Stimulated activated CD4-positive, alpha-beta T cell treated with anti-CD3 and anti-CD28 coated beads, TNF-alpha, amount 100 ng/mL, for 1 hour (primary cell): ENCODE measurements at places on chromosomes 2 and 18.

DNA sequence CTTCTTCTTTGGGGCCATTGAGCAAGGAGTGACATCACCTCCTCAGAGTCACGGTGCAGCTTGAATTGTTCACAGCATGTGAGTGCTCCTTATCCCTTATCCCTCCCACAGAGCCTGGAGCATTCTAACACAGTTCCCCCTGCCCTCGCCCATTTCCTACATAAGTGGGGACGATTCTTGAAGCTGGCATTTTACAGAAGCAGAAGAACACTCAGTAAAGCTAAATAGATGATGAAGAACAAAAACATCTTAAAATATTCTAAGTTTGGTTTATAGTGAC lies 135.8 kb upstream of the APCDD1 start:
- no peak for DNase-seq

GRCh38 chr2:198279026-198279425 lies 474.6 kb downstream of the PLCL1 start:
- no peak for DNase-seq

- DNase-seq, result no peak
Observed at GRCh38 chr18:73674125-73674865, 473.3 kb downstream of the FBXO15 start.

GRCh38 chr2:120738786-120739437 lies 3.2 kb downstream of the GLI2 start:
- no peak for DNase-seq

GRCh38 chr18:43642727-43643330 lies 365.5 kb upstream of the SYT4 start:
- no peak for DNase-seq

- DNase-seq, result no peak
Observed at GRCh38 chr18:70416496-70416895, 127.7 kb downstream of the SOCS6 start.

GRCh38 chr2:80852808-80853139 lies 548.2 kb upstream of the LRRTM1 start:
- no peak for DNase-seq

- no peak for DNase-seq
Observed at GRCh38 chr18:7927119-7927518, 360.0 kb downstream of the PTPRM start.

DNA sequence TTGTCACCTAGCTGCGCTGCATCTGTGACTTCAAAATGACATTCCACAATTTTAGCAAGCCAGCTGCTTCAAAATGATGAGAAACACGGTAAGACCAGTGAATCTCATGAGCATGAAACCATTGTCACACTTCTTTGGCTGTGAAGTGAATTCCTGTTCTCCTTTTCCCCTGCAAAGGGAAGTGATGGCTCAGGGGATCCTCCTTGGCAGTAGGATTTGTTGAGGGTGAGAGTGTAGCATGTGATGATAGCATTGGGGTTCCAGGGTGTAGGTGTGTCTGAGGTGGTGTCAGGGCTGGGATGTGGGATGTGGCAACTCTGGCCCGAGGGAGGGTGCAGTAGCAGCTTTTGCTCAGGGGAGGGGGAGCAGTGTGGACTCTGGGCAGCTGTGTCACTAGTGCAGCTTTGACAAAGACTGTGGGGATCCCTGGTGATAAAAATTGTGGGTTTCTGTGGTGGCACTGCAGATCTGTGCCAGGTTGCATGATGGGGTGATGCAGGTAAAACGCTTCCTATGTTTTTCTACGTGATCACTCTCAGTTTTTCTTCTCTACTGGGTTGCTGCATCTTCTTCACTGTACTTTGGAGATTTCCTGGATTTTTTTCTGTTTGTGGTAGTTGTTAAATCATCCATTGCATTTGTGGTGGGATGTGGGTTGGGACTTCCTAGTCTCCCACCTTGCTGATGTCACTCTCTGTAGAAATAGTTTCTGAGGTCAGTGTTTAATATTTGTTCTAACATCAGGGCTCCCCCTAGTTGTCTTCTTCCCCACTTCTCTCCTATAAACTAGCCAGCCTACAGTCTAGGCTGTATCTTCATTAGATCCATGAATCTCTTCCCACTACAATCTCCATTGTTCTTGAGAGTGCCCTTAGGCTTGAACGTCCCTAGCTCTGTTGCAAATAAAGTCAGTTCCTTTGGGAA lies 107.0 kb downstream of the ACTR3 start:
- no peak for DNase-seq

DNA sequence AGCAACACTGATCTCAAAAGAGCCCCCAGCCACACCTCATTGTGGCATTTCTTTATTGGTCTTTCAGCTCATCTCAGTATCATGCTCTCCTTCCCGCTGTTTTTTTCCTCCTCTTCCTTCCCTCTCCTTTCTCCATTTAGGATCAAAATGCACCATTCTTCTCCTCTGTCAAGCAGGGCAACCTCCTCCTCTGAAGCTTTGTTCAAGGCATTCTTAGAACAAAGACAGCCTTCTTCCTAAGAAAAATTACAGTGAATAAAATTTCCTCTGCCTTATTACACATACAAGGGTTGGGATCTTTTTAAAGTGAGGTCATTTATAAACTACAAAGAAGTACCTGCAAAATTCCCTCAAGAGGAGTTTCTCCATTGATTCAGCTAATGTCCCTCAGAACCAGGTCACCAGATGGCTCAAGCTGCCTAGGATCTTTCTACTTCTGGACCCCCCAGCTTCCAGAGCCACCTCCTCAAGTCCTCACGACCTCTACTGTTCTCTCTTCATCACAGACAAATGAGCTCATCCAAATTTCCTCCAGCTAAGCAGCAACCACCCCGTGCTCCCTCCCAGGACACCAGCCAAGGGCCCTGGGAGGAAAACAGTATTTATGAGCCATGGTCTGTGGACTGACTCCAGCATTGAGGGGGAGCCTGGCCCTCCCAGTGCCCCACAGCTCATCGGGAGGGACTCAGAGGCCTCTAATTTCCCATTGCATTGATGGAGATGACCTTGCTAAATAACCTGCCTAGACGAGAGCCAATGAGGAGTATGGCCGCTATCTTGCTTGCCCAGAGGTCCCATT lies 18.0 kb downstream of the SFXN5 start:
- no peak for DNase-seq

- no peak for DNase-seq
Observed at GRCh38 chr2:180374502-180375281, 367.6 kb upstream of the CWC22 start.

DNA sequence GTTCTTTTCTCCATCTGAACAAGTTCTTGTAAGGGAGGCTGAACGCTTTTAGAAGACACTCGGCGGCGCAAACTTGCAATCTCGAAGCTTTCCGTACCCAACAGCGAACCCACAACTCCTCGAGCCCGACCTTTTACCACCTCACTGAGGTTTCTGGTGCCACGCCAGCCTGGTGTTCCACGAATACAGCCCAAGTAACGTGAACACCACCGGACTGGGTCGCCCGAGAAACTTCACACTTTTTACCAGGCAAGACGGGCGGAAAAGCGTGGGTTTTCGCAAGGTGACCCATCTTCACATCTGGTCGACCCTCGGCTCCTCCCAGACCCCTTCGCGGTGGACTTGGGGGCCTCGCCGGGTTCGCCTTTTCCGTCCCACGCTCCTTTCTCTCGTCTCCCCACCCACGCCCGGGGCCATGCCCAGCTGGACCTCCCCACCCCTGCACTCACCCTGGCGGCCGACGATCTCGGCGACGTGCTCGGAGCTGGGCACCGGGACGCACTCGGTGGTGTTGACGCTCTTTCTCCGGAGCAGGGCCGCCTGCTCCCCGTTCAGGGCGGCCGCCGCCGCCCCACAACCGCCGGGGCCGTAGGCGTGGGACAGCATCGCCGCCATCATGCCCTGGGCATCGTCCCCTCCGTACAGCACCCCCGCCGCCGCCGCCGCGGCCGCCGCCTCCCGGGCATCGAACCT lies 1.2 kb downstream of the MEX3C start:
- no peak for DNase-seq

DNA sequence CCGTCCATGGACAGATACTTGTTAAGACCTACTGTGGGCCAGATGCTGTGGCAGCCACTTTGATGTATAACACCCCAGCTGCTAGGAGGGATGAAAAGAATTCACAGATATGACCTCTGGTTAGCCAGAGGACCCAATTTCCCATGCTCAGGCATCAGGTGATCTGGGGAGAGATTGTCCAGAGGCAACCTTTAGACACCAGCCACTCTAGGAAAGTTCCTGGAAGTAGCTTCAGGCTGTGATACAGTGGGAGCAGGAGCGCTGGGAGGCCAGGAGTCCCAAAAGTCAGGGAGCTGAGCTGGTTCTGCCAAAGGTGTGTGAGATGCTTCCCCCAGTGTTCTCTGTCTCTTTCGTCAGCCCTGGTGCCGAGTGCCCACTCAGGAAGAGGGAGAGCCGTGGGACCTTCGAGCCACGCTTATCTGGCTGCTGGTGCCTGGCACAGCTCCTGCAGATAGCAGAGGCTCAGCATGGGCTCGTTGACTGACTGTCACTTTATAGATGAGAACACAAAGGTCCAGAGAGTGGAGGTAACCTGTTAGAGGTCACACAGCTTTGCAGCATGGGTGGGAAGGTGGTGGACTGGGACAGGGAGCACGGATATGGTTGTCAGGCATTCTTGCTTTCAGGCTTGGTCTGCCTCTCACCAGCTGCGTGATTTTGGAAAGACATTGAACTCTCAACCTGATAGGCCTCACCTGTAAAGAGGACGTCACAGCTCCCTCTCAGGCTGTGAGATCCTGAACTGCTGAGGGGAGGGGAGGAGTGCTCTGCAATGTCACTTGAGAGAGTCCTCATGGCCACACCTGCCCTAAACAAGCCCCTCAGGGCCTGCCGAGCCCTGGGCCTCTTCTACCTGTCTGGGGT lies 7.8 kb upstream of the RALB start:
- DNase-seq, result no peak

- DNase-seq, result no peak
Observed at GRCh38 chr2:238690511-238690910, 157.4 kb upstream of the TWIST2 start.

DNA sequence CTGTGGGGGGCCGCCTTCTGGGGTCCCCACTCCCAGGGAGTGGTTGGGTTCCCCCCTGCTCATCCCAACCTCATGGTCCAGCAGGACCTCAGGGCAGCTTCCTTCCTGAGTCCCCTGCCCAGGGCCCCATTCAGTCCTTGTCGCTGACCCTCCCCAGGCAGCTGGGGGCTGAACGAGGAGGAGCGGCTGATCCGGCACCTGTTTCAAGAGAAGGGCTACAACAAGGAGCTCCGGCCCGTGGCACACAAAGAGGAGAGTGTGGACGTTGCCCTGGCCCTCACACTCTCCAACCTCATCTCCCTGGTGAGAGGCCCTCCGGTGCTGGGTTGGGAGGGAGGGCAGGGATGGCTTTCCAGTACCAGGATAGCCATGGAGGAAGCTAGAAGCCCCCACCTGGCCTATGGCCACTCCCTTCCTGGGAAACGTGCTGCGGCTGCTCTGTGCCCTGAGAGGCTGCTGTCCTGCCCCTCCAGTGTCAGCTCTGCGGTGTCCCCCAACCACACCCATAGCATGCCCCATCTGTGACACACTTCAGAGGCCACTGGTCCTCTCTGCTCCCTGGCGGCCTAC lies 497 bp downstream of the CHRND start:
- DNase-seq, result no peak

- no peak for DNase-seq
Observed at GRCh38 chr2:232076272-232076671, 114.8 kb downstream of the DIS3L2 start.

DNA sequence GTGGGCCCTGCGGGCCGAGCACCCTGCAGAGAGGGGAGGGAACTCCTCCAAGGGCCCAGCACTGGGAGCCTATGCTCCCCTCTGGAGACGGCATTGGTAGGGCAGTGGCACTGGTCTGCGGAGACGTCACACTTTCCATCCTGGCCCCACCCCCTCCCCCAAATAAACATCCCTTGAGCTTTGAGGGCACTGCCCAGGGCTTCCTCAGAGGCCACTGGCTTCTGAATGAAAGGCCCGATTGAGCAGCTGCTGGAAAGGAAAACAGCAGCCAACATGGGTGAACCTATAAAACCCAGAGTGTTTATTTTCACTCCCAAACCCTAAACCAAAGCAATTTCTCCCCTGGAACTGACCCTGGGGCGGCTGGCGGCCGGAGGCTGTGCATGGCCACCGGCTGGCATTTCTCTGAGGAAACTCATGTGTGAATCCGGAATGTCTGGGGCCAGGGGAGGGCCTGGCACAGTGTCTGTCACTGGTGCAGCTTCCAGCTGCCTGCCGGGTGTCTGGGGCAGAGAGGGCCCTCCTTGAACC lies 138.9 kb downstream of the DYSF start:
- no peak for DNase-seq

DNA sequence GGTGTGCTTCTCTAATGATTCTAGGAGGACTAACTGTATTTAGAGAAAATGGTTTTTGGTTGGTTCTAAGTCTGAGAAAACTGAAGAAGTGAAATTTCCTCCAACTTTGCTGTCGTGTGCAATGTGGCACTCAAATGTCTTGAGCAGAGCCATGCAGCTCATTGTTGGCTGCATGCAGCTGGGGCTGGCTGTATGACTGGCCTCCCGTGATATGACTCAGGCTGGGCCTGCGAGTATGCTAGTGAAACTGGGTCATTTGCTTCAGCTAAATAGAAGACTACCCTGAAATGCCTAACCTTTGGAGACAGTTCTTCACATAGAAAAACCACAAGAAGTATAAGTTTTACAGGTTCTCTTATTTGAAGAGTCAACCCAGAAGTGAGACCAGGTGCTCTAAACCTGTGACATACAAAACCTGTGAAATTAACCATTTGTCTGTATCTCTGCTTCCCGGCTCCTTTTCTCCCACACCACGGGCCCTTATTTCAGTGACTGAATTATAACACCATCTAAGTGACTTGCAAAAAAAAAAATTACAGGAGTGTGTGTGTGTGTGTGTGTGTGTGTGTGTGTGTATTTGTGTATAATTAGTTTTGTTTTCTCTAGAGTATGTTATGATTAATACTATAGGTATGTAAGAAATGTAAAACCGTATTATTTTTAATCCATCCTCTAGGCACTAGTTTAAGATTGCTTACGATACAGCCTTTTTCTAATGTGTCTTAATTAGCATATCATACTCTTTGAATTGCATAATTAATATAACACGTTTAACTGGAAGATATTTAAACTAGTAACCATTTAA lies 15.9 kb downstream of the POLI start:
- no peak for DNase-seq

GRCh38 chr2:186303091-186303490 lies 183.0 kb upstream of the ZC3H15 start:
- DNase-seq, result no peak

GRCh38 chr2:201715459-201715858 lies 17.0 kb upstream of the MPP4 start:
- DNase-seq, result no peak
